ENCODE measurements at places on chromosomes 11 and 22. TPM values are rescaled to one million over a fixed set of nuclear protein-coding genes. Genes with fewer than 3 reads are reported as not detected.

APLNR gene
- total RNA-seq: 88.2 TPM

CHKA gene
- 19.0 TPM for total RNA-seq

HSPA8 gene
- 2,079 TPM for total RNA-seq

DESI1 gene
- total RNA-seq: 30.4 TPM

KLHDC7B gene
- 0.10 TPM for total RNA-seq

ZNF214 gene
- 3.7 TPM for total RNA-seq

DMC1 gene
- total RNA-seq: 3.9 TPM

CASP4 gene
- total RNA-seq: 40.4 TPM

WNT7B gene
- 6.2 TPM for total RNA-seq

CHRDL2 gene
- total RNA-seq: 1.8 TPM

MCAT gene
- total RNA-seq: 9.0 TPM

SERPING1 gene
- total RNA-seq: 20.8 TPM

DKK3 gene
- 145 TPM for total RNA-seq

DRICH1 gene
- total RNA-seq: 0.41 TPM

Data from tongue (tissue), 3 donors.